ENCODE measurements at places on chromosomes 3 and 15.

DNA sequence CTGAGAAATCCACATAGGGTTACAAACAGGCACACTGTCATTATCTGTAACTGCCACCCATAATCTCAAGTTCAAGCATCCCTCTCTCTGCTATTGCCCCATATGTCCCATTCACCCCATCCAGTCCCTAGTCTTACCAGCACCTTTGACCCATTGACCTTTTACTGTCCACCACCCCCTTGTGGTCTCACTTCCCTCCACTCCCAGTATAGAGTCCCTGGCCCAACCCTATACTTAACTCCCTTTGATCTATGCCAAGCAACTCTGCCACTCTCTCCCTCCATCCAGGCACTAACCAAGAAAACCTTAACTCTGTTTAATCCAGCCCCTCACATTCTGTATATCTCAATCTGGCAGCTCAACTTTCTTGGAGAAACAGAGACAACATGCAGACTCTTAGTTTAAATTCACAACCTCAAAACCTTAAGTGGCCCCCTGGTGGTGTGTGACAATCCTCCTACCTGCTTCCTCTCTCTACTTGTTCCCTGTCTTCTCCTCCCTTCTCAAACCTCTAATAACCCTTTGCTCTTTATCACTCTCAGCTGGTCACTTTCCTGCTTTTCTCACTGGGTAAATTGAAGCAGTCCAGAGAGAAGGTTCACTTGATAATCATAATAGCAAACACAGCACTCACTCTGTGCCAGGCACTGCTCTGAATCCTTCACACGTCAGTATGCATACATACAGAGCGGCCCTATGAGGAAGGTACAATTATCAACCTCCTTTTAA, 162.7 kb downstream of the STT3B start:
- DNase-seq, result no peak

GRCh38 chr15:70053716-70054229, 43.9 kb downstream of the TLE3 start:
- no peak for DNase-seq

DNA sequence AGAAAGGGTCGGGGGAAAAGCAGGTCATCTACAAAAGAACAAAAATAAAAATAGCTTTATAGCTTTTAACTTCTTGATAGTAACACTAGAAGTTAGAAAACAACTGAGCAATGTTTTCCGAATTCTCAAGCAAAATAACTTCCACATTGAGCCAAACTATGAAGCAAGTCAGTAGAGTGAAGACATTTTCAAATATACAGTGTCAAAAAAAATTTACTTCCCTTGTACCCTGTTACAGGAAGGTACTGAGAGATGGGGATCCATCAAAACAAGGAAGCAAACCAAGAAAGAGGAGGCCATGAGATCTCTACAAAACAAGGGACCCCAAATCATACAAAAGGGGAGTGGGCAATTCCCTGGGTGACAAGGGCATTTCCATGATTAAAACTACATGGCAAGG, 26.6 kb upstream of the STIMATE start:
- DNase-seq, result no peak

DNA sequence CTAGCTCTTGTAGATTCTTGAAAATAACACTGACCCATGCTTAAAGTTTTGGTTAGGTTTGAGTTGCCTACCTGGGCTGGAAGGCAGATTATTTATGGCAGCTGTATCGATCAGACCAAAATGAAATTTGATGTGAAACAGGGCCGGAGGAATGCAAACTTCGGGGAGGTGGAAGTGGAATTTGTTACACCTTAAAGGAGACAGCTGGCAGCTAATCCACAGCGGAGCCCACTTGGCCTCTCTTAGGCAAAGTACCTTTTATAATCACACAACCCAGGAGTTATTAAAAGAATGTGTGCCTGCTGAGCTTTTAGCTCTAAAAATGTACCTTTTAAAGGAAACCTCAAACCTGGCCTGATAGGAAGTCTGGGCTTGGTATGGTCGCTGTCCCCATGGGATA, 250.9 kb upstream of the TPM1 start:
- no peak for DNase-seq

DNA sequence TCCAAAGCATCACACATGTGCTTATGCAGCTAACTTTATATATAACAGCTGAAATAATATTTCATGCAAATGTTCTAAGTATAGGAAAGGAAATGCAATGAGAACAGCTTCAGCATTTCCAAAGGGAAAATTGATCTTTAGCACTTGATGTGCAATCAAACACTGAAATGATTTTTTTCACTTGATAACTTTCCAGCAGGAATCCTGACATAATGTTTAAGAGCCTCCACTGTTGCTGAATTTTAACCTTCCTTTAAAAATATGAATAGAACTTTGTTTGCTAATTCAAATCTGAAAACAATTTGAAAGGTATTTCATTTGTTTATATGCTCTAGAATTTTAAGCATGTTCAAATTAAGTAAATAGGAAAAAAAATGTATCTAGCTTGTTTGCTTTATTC, 96.9 kb upstream of the STRIT1 start:
- no peak for DNase-seq

DNA sequence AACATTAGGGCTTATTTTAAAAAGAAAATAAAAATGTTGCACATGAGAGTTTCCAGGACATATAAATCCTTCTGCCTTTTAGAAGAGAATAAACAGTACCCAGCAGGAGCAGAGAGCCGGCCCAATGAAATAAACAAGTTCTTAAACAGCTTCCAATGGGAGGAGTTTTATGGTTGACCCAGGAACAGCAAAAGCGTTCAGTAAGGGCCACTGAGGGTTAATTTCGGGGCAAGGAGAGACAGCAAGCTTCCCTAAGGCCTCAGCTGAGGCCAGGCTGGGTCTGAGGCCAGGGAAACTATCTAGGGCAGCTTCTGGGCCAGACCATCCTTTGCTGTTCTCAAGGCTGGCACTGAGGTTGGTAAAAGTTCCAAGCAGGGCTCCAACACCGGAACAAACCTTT, 3.4 kb downstream of the PDZRN3 start:
- no peak for DNase-seq

DNA sequence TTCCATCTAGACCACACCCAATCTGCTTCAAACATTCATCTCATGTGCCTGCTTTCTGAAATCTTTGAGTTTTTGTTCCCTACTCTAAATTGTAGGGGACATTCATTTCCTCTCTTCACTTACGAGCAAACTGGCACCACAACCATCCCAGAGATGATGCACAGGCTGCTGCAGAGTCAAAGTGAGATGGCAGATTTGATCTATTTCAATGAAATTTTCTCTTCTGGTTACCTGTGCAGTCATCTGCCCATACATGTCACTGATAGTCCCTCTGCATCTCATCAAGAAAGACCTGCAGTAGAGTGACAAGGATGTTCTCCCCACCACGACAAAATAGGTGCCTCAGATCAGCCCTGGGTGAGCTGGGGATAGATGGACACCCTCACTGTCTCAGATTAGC, 118.2 kb upstream of the TNFAIP8L3 start:
- no peak for DNase-seq

DNA sequence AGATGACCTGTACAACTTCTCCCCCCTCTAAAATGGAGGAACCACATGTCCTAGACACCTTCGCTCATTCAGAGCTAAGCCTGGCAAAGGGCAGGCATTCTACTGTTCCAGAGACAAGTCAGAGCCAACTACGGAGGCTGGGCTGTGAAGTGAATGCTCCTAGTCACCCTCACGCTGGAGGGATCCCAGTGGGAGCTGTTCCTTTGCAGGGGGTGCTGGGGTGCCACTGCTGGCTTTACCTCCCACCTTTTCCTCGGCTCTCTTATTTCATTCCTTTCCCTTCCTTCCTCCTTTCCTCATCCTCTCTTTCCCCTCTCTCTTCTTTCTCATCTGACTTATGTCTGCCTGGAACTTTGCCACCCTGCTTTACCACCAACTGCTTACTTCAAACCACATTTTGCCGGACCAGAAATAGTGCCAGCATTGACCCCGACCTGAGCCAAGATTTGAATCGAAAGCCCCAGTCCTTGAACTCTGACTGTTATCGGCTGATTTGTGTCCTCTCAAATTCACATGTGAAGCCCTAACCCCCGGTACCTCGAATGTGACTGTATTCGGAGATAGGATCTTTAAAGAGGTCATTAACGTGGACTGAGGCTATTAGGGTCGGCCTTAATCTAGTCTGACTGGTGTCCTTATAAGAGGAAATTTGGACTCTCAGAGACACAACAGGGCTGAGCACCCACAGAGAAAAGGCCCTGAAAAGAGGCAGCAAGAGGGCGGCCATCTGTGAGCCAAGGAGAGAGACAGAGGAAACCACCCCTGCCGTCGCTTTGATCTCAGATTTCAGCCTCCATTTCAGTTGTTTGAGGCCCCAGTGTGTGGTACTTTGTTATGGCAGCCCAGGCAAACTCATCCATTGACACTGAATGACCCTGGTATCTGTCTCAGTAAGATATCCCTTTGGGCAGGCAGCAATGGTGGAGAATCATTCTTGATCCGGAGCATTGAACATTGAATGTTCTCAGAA, 31.3 kb upstream of the TBC1D21 start:
- no peak for DNase-seq

DNA sequence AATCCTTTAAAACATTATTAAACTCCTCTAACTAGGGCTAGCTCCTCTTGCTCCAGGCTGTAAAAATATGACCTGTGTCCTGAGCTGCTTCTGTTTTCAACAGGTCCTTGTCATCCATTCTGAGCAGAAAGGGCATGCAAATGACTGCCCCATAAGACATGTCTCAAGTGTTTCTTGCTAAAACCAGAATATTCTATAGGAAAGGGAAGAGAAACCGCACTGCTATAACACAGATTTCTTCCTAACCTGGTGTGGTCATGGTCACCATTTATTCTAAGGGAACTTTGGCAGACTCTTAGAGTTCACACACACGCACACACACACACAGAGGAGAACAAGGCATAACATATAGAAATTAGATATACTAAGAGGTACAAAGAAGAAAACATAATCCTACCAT, 34.2 kb upstream of the B3GNT5 start:
- no peak for DNase-seq

DNA sequence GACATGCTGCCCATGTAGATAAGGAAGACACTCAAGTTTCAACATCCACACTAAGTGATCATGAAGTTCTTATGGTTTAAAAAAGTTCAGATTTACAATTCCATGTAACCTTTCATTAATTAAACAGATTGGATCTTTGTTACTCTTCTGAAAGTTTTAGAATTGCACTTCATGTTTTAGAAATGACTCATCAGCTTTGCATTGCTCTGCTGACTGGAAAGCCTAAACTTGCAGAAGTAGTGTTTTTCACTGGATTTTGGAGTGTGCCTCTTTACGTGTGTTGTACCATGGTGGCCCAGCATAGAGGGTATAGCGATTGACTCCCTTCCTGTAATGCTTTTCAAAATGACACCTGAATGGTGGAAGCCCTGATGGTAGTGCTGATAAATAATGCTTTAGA, 157.9 kb downstream of the BBX start:
- no peak for DNase-seq

DNA sequence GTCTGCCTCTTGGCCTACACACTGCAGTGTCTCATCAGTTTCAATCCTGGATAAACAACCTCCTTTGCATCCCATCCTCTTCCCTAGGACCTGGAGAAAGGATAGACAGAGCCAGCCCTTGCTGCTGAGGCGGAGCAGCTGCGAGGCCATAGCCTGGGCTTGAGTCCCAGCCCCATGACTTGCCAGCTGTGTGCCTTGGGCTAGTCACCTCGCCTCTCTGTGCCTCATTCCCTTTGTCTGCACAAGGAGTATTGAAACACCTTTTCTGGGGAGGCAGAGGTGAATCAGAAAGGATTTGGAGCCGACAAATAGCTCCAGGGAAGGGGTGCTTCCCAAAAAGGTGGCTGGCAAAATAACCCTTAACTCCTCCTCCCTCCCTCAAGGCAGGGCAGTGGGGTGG, 65.0 kb upstream of the SLC6A1 start:
- no peak for DNase-seq

GRCh38 chr3:2236203-2236602, 137.5 kb downstream of the CNTN4 start:
- no peak for DNase-seq

DNA sequence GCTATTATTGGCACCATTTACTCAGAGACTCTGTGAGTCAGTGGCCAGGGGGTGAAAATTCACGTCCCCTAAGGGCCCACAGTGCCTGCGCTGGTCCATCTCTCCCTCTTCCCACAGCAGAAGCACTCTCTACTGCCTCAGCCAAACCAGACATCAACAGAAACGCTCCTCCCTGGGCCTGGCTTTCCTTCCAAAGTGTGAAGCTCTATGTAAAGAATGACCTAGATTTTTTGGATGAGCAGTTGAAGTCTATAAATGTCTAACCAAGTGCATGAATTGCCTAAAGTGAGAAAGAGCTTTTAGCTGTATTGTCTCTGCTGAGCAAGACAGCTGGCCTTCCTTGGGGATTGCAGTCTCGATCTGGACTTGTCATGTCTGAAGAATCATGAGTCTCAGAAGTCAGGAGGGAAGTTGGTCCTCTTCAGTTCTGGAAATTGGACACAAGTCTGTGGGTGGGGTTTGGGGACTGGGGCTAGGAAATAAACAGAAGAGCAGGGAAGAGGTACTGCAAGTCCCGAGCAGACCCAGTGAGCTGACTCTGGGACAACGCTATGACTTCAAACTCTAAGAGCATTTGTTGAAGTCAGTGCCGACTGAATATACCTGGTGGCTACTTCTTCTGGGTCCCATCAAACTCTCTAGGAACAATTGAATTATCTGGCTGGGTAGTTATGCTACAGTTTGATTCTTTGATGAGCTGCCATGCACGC, 29.0 kb downstream of the RASGRP1 start:
- no peak for DNase-seq

GRCh38 chr3:178841011-178841410, 230.6 kb downstream of the ZMAT3 start:
- no peak for DNase-seq

- DNase-seq, result no peak
Observed at GRCh38 chr3:54303517-54304375, 181.4 kb downstream of the CACNA2D3 start.

DNA sequence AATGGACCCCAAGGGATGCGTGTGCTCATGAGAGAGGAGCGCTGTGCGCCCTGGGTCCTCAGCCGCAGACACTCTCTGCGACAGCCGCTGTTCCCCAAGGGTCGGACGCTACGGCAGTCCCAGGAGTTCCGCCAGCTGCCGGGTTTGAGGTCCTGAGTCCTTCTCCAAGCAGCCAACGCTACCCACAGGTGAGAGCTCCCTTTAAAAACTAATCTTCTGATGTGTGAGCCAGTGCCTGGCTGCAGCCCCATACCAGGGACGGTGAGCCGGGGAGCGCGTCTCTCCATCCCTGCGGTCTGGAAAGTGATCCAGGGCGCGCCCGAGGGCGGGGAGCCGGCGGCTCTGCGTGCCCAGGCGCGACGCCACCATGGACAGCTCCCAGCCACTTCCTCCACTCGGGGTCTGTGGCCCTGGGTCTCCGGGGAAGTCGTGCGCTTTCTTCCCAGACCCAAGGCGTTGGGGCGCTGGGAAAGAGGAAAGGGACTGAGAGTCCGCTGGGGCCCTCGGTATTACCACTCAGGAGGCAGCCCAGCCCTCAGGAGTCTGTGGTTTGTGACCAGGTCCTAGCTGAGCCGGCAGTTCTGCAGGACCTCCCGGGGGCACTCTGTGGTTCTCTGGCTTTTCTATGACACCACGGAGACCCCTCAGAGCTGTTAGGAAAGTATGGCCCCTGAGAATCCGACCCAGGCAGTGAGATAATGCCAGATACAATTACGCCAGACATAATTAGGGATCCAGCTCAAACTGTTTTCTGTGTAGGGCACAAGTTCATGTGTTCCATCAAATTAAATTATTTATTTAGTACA, 1.4 kb downstream of the CEMIP start:
- DNase-seq, result no peak

Data from activated CD8-positive, alpha-beta memory T cell treated with anti-CD3 and anti-CD28 coated beads for 1 hour (primary cell).